ENCODE measurements at places on chromosomes 6 and 20.
A peak's percentile ranks its signal among the peaks of the same experiment; 100 is the strongest.

DNA sequence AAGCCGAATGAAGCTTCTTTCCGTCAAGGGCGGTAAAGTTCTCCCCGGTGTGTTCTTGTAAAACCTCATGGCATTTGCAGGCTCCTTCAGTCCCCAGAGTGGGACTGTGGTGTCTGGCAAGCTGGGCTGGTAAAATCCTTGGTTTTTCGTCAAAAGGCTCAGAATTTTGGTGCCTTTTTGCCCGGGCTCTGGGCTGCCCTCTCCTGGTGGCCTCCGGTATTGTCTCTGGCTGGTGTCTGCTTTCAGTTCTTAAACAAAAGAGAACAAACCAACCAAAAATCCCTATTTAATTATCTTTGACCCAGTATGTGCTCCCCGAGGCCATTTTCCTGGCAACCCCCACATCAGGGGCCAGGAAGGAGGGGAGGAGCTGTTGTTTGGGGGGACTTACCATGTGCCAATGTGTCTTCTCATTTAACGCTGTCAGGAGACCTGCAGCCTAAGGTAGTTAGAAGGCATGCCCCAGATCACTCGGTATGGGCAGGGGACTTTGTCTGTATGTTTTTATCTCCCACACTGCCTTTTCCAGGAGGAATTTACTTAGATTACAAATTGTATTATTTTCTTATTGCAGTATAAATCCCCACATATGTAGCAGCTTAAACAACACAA lies 11.1 kb downstream of the CDH4 start:
- H3K27me3 ChIP-seq, result no peaks in the 10 kb centered on the region
- no peaks in the 10 kb centered on the region for H3K36me3 ChIP-seq
- no peak overlapping the region for H3K4me3 ChIP-seq
- no peak for DNase-seq
- H3K4me1 ChIP-seq, result no peaks in the 10 kb centered on the region

GRCh38 chr6:42368181-42368580 lies 83.5 kb downstream of the TRERF1 start:
- no peaks in the 10 kb centered on the region for H3K27me3 ChIP-seq
- DNase-seq, result peak; percentile 43
- H3K4me1 ChIP-seq, result peaks cover 85% of the 10 kb centered on the region
- H3K27ac ChIP-seq, result peak overlapping the region; percentile 85
- H3K36me3 ChIP-seq, result peaks cover 33% of the 10 kb centered on the region
- H3K4me3 ChIP-seq, result peak overlapping the region; percentile 70

- no peaks in the 10 kb centered on the region for H3K4me1 ChIP-seq
- no peaks in the 10 kb centered on the region for H3K36me3 ChIP-seq
- H3K4me3 ChIP-seq, result no peak overlapping the region
- H3K27me3 ChIP-seq, result no peaks in the 10 kb centered on the region
- DNase-seq, result no peak
Measured at GRCh38 chr20:61731363-61732181, 334.1 kb downstream of the TAF4 start.

DNA sequence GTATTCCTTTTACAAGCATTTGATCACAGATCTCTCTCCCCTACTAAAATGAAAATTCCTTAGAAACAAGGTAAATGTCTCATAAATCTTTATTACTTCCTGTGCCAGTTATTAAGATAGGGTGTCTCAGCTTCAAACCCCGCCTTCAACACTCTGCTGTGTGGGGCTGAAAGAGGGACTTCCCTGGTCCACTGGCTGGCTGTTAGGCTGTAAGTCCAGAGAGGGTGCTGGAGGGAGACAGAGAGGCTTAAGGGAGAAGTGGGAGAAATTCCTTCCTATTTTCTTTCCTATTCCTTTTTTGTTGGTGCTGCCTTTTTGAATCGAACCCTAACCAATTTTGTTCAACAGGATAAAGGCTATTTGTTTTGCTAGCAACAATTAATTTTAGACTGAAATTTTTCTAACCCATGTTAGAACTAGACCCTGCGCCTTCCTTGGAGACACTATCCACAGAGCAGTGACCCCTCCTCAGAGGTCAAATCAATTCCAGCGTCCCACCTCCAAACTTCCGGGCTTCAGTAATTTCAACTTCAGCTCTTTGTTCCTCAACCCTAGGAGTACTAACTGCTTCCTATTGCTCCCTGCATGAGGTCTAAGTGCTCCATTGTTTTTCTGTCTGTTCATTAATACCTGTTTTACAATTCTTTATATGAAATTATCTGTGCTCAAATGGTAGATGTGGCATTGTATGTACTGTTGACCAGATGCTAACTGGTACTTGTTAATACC lies 207.5 kb upstream of the OPRM1 start:
- H3K27me3 ChIP-seq, result no peaks in the 10 kb centered on the region
- no peaks in the 10 kb centered on the region for H3K4me1 ChIP-seq
- no peaks in the 10 kb centered on the region for H3K36me3 ChIP-seq
- no peak overlapping the region for H3K4me3 ChIP-seq
- H3K27ac ChIP-seq, result no peak overlapping the region
- DNase-seq, result no peak

DNA sequence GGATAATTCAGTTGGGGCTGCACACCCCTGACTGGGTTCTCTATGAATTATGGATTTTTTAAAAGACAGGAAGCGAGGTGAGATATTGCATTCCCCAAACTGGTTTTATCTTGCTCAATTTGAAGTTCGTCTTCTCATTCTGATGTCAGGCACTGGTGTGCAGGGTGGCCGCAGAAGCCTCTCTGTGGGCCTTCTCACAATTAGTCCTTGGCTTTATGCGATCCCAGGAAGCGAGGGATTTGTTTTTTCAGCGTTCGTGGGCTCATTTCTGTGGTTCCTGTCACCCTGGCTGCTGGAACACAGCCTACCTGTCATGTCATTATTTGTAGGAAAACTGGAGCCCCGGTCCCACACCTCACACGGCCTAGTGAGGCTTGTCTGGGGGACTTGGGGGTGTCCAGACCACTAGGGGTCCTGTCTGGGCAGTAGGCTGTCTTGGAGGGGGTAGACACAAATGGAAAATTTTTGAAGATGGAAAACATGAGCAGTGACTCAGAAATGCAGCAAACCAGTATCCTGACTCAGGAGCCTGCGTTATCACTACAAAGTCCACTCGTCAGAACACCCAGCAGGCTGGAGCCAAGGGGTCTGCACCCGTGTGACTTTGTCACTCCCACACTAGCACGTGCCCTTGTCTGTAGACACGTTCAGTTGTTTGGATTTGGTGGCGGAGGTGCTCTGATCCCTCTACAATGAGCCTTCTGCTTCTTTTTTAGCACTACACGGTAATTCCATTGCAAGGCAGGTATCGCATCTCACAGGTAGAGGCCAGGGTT lies 42.2 kb downstream of the GNAS-AS1 start:
- no peak overlapping the region for H3K27ac ChIP-seq
- peaks cover 34% of the 10 kb centered on the region for H3K27me3 ChIP-seq
- no peak for DNase-seq
- no peaks in the 10 kb centered on the region for H3K36me3 ChIP-seq

DNA sequence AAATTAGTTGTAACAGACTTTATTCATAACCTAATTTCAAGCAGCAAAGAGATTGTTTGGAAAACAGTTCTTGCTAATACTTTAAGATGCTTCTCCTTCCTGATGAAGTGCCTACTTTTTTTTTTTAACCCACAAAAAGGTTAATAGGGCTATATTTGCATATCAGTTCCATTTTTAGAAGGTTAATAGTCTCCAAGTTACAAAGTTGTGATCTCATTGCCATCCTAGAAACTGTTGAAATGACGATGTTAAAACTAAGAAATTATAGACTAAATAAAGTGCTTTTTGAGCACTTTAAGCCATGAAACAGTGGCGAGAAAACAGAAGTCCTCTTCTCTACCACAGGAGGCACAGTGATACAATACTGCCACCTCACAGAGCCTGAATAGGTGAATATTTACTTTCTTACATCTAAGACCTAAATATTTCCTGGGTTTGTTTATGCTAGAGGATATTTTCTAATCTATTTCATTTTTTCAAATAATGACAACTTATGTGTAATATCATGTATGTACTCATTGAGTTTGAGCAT lies 5.3 kb downstream of the RNF144B start:
- H3K4me1 ChIP-seq, result peaks cover 12% of the 10 kb centered on the region
- DNase-seq, result no peak
- H3K27me3 ChIP-seq, result peaks cover 16% of the 10 kb centered on the region
- no peak overlapping the region for H3K4me3 ChIP-seq

- no peaks in the 10 kb centered on the region for H3K36me3 ChIP-seq
- H3K4me3 ChIP-seq, result no peak overlapping the region
- H3K27ac ChIP-seq, result no peak overlapping the region
- no peak for DNase-seq
- H3K4me1 ChIP-seq, result peaks cover 24% of the 10 kb centered on the region
Measured at GRCh38 chr6:154602296-154602695, 91.8 kb upstream of the CNKSR3 start.

- no peaks in the 10 kb centered on the region for H3K4me1 ChIP-seq
- H3K27me3 ChIP-seq, result peaks cover 4% of the 10 kb centered on the region
- no peak for DNase-seq
Measured at GRCh38 chr6:116019428-116019827, 41.3 kb downstream of the FRK start.

DNA sequence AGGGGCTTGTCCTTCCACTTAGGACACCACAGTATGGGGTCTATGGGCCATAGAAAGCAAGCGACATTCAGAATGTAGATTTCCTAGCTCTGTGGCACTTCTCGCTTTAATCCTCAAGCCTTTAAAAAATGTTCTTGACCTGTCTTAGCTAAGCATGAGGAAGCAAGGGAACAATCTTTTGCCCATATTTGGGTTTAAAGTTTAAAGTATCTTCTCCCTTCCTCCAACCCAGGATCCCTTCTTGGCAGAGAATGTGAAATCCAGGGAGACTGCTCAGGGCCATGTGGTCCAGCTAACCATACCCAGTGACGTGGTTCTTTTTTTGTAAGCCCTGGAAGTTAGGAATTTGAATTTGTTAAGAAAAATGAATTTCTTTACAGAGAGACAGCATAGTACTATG lies 289.9 kb downstream of the BTBD9 start:
- no peaks in the 10 kb centered on the region for H3K36me3 ChIP-seq
- no peak for DNase-seq
- no peak overlapping the region for H3K4me3 ChIP-seq
- no peaks in the 10 kb centered on the region for H3K4me1 ChIP-seq

DNA sequence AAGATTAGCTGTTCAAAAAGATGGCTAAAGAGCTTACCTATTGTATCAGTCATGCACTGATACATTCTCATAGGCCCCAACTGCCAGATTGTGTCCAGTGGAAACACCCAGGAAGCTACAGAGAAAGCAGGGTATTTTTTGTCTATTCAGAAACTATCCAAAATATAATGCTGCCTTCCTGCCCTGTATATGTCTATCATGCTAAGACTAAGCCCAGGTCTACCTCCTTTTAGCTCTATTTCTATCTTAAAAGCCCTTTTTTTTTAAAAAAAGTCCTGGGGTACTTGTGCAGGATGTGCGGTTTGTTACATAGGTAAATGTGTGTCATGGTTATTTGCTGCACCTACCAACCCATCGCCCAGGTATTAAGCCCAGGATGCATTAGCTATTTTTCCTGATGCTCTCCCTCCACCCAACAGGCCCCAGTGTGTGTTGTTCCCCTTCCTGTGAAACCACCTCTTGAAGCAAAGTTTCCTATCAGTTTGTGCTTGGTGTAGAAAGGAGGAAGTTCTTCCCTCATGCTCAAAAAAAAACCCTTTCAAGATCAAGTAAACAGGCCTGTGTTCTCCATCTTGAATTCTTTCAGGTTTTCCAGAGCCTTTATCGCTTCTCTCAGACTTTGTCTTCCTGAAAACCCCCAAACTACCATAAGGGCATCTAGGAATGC lies 514 bp downstream of the DEFB129 start:
- H3K27me3 ChIP-seq, result peaks cover 11% of the 10 kb centered on the region
- H3K4me1 ChIP-seq, result peaks cover 29% of the 10 kb centered on the region
- H3K36me3 ChIP-seq, result no peaks in the 10 kb centered on the region
- H3K27ac ChIP-seq, result no peak overlapping the region

DNA sequence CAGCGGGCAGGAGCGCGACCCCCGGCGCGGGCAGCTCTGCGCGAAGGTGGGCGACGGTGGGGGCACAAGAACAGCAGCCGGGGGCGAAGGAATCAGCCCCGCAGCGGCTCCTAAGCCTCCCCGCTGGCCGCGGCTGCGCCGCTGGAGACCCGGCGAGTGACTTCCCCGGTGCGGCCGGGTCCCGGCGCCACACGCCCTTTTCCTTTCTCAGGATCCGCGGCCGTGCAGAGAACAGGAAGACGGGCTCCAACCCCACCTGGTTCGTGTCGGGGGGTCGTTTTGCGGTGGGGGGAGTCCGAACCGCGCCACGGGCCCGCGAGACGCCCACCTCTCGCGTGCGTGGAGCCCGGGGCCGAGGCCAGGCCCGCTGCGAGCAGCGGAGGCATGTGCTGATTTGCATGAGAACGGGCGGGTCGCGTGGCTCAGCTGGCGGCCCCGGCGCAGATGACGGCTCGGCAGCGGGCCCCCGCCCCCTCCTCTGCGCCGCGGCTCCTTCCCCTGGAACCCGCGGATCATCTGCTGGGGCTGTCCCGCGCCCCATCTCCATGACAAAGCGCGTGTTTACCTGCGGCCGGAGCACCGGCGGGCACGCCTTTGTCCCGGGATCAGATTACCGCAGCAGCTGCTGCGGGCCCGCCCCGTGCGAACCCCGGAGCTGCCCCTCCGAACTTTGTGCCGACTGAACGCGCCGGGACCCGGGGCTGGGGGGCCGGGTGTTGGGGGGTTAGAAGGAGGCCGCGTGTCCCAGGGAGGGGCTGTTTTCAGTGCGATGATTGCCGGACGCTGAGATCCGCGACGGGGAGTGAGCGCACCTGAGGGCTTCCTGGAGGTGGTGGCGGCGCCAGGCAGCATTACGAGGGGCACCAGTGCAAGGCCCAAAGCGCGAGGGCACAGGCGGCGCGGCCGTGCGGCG lies 4.9 kb upstream of the DLL1 start:
- H3K27ac ChIP-seq, result no peak overlapping the region
- H3K27me3 ChIP-seq, result peaks cover 77% of the 10 kb centered on the region
- no peak for DNase-seq
- peaks cover 36% of the 10 kb centered on the region for H3K4me1 ChIP-seq
- H3K4me3 ChIP-seq, result peak overlapping the region; percentile 54

- H3K4me3 ChIP-seq, result no peak overlapping the region
Measured at GRCh38 chr6:14428269-14428668, 310.7 kb downstream of the CD83 start.

DNA sequence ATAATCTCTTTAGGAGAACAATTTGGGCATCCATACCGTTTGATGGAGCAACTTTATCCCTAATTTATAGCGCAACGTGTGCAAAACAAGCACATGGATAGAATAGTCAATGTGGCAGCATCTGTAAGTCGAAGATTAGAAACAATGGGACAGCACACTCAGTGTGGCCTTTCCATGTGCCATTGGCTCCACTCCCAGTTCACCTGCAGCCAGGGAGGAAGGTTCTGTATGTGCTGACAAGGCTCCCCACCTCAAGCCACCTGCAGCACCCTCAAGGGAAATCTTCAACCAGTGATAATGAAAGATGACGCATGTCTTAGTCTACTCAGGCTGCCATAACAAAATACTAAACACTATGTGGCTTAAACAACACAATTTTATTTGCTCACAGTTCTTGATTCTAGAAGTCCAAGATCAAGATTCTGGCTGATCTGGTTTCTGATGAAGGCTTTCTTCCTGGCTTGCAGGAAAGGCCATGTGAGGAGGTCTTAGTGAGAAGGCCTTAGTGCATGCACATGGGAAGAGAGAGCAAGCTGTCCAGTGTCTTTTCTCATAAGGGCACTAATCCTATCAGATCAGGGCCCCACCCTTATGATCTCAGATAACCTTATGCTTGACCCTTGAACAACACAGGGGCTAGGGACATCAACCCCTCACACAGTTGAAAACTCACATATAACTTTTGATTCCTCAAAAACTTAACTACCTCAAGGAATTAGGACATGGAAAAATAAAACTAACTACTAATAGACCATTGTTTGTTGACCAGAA lies 34.9 kb upstream of the SHLD1 start:
- no peak for DNase-seq
- H3K4me3 ChIP-seq, result no peak overlapping the region
- H3K27ac ChIP-seq, result peak overlapping the region; percentile 75
- no peaks in the 10 kb centered on the region for H3K36me3 ChIP-seq
- H3K27me3 ChIP-seq, result peaks cover 2% of the 10 kb centered on the region
